ENCODE measurements at places on chromosomes 13 and 19.

GRCh38 chr13:42275098-42275471 lies 3.1 kb downstream of the AKAP11 start:
- no peak for DNase-seq

GRCh38 chr19:30222428-30222873 lies 149.7 kb upstream of the ZNF536 start:
- no peak for DNase-seq

- DNase-seq, result no peak
Measured at GRCh38 chr19:43605875-43606568, 5.9 kb upstream of the SRRM5 start.

DNA sequence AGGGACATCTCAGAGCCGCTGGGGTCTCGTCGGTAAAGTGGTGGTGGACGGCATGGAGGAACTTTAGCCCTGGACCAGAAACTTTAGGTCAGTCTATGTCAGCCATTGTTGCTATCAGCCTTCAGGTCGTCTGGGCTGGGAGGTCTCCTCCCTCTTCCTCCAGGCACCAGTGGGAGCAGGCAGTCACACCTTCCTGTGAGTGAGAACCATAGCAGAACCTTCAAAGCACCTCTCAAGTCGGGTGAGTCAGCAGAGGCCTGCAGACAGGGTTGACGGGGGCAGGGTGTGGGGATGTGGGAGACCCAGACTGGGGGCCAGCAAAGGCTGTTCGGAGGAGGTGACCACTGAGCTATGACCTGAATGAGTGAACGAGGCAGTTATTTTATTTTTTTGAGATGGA lies 15.4 kb upstream of the SBNO2 start:
- peak; percentile 69 for DNase-seq

DNA sequence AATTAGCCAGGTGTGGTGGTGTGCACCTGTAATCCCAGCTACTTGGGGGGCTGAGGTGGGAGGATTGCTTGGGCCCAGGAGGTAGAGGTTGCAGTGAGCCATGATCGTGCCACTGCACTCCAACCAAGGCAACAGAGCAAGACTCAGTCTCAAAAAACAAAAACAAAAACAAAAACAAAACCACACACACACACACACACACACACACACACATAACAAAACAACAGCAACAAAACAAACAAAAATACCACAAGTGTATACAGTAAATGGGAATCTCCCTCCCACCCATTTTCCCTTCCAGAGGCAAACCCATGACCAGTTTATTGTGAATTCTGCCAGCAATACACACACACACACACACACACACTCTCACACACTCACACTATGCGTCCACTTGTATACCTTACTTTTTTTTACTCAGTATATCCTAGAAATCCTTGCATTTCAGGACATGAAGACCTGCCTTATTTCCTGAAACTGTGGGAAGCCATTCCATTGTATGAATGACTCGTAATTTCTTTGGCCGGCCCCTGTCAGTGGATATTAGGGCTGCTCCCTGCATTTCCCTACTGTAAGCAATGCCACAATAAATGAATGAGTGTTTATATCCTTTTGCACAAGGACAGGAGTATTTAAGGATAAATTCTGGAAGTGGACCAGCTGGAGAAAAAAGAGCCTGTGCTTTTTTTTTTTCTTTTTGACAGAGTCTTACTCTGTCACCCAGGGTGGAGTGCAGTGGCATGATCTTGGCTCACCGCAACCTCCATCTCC lies 6.9 kb upstream of the PLEKHF1 start:
- no peak for DNase-seq

DNA sequence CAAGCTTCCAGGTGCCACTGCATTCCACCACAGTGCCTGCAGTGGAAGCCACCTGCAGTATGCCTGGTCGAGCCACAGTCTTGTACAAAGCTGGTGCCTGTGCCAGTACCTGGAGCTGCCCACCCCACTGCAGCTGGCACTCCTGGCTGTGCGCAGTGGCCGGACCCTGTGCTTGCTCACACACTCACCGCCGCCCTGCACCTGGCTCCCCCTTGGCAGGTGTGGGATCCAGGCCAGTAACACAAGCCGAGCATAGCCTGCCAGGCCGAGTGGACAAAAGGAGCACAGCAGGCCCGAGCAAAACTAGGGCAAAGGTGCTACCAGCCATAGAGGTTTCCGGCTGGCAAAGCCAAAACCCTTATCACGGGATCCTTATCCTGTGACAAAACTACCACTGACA lies 18.5 kb downstream of the UGGT2 start:
- no peak for DNase-seq

DNA sequence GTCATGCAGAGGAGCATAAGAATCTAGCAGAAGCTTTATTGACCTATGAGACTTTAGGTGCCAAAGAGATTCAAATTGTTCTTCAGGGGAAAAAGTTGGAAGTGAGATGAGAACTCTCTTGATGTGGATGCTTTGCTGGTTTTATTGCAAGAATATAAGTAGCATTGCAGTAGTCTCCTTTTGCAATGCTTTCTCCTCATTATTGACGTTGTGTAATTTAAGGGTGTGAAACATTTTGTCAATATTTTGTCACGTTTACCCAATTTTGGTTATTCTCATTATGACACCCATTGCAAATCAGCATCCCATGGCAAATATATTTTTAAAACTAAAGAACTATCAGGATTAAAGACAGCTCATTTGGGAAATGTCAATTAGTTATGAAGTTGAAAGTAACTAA lies 11.9 kb upstream of the LILRB5 start:
- no peak for DNase-seq

- no peak for DNase-seq
Measured at GRCh38 chr13:107091861-107092260, 523.9 kb upstream of the ARGLU1 start.

DNA sequence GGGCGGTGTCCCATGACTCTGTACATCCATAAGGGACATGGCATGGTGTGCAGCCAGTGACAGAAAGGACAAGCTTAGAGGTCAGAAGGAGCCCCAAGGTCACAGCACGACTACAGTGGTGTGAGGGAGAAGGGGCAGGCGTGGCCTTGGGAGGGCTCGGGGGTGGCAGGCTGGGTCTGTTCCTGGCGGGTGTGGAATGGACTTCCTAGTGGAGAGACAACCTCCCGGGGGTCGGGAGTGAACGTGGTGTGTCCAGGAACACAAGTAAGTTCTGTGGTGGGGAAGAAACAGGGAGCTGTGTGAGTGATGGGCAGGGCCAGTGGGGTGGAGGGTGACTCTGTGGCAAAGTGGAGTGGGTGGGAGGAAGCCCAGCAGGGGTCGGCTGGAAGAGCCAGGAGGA lies 279.3 kb downstream of the TEX29 start:
- DNase-seq, result no peak

DNA sequence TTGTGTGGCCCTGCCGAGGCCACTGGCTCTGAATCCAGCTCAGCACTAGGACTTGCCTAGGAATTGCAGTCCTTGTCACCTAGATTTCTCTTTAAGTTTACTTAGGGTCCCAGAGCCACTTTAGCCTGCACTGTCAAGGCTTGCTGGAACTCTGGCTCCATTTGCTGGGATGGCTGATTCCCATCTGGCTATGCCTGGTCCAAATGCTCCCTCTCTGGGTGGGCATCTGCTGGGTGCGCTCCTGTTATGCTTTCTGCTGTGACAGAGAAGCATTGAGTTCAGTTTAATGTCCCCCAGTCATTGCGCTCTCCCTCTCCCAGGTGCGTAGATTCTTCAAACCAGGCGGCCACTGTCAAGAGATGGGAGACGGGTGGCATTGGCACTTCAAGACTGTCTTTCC lies 102.2 kb downstream of the MTUS2 start:
- DNase-seq, result no peak

DNA sequence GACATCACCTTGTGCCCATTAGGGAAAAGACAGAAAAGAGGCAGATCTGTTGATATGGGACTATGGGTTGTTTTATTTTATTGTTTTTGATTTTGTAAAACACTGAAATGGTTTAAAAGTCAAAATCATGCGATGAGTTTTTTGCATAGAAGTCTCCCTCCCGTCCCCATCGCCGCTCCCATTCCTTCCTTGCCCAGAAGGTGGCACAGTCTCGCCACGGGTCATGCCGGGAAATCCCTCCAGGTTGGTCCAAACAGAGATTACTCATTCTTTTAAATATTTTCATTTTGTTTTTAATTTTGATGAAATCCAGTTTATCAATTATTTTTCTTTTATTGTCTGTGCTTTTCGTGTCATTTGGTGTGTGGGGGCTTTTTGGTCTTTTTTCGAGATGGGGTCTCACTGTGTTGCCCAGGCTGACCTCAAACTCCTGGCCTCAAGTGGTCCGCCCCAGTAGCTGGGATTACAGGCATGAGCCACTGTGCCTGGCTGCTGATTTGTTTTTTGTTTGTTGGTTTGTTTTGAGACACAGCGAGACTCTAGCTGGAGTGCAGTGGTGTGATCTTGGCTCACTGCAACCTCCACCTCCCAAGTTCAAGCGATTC lies 9.2 kb downstream of the PGPEP1 start:
- no peak for DNase-seq

GRCh38 chr19:32105527-32106310 lies 239.7 kb upstream of the ZNF507 start:
- no peak for DNase-seq

DNA sequence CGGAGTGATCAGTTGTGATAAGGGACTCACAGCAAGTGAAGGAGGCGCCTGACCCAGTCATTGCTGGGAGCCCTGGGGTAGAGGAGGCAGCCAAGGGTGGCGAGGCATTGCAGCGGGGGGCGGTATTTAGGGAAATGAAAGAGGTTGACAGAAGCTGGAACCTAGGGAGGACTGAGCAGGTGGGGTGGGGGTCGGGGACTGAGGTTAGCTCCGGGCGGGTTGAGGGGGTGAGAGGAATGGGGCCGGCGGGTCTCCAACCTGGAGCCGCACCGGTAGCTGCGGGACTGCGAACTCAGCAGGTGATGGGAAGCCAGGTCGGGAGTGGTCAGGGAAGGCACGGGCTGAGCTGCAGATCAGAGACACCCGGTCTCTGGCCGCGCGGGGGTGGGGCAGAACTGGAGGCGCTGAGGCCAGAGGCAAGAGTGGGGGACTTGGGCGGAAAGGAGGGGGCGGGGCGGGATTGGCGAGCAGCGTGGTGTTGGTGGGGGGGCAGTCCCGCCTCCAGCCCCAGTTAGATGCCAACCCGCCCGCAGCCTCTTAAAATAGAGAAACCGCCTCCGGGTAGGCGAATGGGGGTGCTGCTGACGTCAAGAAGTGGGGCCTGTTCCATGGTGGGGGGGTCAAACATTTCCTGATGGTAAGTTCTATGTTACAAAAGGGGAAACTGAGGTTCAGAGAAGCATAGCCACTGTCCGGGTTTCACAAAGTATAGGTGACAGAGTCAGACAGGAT lies 1.5 kb downstream of the MAST3 start:
- DNase-seq, result no peak

DNA sequence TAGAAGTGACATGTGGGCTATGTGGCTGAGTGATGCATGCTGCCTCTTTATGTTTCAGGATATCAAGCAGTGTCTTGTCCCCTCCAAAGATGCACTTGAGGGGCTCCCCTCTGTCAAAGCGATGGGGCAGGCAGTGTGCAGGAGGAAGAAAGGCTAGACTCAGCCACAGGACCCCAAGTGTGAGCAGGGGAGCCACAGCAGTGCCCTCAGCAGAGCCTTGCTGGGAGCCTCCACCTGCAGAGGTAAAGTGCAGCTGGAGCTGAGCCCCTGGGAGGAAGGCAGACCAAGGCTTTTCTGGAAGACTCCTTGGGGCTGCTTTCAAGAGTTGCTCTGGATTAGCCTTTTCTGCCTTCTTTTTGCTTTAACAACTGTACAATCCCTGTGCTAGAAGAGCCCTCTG lies 247.3 kb downstream of the DLEU7 start:
- no peak for DNase-seq

DNA sequence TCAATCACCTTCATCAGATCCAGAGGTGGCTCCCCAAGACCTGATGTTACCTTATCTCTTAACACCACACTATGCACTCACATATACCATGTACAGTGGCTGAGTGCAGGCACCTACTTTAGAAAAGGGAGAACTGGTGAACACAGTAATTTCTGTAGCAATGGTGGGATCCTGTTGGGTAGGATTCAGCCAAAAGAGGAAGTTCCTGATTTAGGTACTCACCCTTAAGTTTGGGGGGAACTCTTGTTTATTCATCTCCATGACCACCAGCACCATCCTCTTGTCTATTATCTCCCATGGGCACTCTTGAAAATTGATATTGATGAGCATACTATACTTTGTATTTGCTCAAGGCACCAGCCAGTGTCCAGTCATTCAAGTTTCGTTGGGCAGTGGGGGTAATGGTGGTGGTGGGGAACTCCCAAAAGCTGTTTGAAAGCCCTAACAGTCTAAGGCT lies 324.4 kb downstream of the LMO7 start:
- DNase-seq, result no peak

- no peak for DNase-seq
Measured at GRCh38 chr13:99681695-99682094, 180.4 kb downstream of the TM9SF2 start.

- DNase-seq, result no peak
Measured at GRCh38 chr19:32041681-32042292, 303.6 kb upstream of the ZNF507 start.

- DNase-seq, result no peak
Measured at GRCh38 chr19:20351244-20351643, 184.2 kb downstream of the ZNF486 start.

DNA sequence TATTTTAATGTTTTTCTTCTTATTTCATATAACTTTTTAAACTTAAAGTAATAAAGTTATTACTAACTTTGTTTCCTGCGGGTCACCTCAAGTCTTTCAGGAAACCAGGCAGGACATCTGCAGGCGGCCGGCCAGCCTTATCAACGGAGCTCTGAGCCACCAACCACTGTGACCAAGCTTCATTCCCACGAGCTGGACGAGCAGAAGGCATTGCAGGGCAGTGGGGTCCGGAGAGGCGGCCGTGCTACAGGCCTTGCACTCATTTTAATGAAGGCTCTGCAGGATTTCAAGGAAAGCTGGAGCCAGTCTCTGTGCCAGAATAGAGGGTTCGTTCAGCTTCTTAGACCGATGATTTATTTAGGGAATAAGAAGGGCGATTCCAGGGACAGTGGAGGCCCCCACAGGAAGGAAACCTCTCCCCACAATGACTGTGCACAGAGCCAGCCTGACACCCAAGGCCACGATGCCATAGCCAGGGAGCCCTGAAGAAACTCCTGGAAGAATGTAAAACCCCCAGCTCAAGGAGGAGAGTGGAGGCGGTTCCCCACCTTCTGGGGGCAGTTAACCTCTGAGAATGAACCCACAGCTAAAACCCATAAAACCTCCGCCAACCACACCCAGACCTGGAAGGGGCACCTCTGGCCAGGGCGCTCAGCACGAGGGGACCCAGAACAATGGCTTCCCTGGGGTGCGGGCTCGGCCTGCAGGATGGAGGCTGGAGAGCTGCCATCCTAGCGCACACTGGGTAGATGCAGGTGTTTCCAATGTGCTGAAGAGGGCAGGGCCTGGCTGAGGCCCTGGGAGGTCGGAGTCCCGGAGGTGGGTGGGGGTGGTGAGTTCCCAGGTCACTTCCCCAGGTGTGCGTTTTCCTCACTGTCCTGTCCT lies 75.0 kb downstream of the RASA3 start:
- no peak for DNase-seq

GRCh38 chr19:29269641-29270040 lies 56.7 kb upstream of the UQCRFS1 start:
- DNase-seq, result no peak

DNA sequence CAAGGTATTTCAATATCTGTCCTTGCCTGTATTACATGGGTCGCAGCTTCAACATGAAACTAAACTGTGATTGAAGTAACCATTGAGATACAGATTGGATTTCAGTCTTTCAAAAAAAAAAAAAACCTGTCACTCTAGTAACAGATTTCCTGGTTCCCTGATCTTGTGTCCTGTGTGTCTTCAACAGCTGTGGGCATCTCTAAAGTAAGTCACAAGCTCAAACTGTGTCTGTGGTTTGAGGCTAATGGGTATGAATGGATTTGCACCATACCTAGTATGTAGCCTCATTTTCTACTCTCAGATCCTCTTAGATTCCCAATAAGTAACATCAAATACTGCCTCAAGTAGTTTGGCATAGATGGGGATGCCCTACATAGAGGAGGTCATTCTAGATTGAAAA lies 300.1 kb downstream of the COG6 start:
- DNase-seq, result no peak
